SHP77 (cell line): ENCODE measurements at places on chromosomes 6 and 20.

DNA sequence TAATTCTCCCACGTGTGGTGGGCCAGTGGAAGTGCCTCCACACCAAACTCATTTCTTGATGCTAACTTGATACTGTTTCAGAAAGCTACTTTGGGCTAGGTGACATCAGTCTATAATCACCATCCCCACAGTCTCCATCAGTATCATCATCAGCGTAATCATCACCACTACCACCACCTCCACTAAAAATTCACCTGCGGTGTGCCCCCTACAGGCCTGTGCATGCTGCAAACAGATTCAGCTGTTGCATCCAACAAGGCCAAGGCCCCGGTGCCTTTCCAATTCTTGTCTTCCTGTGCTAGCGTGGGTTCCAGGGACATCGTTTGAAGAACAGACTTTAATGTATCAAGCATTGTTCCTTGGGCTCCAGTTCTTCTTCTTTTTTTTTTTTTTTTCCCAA, 201.3 kb upstream of the EXOC2 start:
- DNase-seq, result no peak

DNA sequence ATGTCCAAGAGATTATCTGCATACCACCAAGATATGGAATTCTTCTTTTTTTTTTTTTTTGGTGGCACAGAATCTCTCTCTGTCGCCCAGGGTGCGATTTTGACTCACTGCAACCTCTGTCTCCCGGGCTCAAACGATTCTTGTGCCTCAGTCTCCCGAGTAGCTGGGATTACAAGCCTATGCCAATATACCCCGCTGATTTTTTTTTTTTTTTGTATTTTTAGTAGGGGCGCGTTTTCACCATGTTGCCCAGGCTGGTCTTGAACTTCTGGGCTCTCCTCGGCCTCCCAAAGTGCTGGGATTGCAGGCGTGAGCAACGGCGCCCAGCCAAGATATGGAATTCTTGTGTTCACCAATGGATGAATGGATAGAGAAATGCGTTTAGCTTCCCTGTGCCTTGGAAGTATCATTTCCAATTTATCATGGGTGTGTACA, 31.0 kb downstream of the POM121L2 start:
- peak; percentile 52 for DNase-seq

- no peak for DNase-seq
These were observed 84.2 kb downstream of the RNF144B start for GRCh38 chr6:18471232-18471964.

DNA sequence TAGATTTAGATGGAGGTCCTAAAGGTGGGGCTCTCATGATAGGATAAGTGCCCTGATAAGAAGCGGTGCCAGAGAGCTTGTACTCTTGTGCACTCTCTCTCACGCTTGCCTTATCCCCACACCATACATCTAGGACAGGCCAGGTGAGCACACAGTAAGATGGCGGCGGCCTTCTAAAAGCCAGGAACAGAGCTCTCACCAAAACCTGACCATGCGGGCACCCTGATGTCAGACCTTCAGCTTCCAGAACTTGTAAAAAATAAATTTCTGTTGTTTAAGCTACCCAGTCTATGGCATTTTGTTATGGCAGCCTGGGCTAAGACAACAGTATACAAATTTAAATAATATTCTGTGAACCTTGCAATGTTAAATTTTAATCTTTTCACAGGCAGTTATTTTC, 40.8 kb upstream of the CALHM6 start:
- DNase-seq, result no peak

DNA sequence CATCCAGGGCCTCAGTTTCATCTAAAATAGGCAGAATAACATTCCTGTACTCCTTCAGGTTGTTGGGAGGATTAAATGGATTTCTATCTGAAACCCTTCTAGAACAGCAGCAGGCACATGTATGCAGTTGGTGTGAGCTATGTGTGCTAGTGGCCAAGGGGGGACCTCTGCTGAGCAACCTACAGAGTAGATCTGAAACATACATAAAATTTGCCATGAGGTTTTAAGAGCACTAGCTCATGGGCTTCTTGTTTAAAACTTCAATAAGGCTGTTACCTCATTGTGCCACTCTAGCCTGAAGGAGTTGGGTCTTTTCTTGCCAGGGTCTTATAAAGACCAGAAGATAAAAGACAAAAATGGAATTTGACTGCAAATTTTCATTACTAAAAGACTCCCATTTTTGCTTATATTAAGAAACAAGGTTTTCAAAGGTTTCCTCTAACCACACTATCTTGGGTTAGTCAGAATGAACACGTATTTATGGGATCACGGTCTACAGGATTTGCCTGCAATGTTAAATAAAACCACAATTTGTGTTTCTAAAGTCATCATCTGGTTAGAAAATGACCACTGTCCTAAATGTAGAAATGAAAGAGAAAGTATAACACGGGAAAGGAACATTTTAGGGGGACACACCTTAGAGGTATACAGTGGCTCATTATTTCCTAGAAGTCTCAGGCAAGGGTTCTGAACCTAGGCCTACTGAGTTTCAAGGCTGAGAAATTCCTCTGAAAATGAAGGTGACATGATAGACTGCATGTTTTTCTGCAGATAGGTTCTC, 144.9 kb upstream of the OLIG3 start:
- no peak for DNase-seq
